Left renal pelvis (tissue), 4 donors: ENCODE measurements at places on chromosomes 7 and 10. TPM values are rescaled to one million over a fixed set of nuclear protein-coding genes. Genes with fewer than 3 reads are reported as not detected.

DNA sequence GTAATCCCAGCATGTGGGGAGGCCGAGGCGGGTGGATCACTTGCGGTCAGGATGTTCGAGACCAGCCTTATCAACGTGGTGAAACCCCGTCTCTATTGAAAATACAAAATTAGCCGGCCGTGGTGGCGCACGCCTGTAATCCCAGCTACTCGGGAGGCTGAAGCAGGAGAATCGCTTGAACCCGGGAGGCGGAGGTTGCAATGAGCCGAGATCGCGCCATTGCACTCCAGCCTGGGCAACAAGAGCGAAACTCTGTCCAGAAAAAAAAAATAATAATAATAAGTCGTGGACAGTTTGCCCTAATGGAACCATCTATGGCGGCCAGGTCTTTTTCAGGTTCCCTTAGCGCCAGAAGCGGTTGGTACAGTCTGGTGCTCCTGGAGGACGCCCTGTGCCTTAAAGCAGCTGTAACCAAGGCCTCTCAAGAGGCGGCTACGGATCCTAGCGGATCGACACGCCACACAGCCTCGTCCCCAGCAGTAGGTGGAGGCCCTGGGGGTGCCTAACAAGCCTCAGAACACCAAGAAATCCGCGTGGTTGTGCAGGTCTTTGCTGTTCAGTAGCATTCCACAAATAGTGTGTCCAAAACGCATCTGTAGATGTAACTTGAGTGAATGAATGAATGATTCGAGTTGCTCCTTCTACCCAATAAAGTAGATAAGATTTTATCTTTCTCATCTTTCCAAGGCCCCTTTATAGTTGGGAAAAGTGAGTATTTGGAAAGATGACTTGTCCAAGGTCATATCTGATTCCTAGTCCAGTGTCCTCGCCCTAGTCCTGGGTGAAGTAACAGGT, 982 bp downstream of the PGAM1 start:
- no peak for DNase-seq

Gene GIMAP7
- polyA plus RNA-seq = 11.4 TPM

DNA sequence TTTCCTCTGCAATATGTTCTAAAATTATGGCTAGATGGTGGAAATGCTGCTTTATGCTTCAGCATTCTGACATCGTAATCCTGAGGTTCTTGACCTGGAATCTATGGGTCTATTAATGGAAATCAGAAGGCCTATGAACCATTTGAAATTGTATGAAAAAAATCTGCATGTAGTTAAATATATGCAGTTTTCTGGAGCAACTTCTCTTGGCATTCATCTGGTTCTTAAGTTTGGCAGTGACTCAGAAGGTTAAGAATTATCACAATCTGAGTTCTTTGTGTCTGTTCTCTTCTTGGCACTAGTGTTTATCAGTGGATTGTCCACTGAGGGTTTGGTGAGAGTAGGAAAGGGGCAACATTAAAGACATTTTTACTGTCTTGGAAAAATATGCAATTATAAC, 71.1 kb upstream of the FZD1 start:
- DNase-seq = no peak

Gene CYP3A5
- polyA plus RNA-seq = 1.7 TPM

GRCh38 chr10:78964952-78965633, 103.7 kb upstream of the ZMIZ1 start:
- DNase-seq = no peak

Gene IDI2
- not detected for polyA plus RNA-seq

Gene SMO
- 117 TPM for polyA plus RNA-seq

DNA sequence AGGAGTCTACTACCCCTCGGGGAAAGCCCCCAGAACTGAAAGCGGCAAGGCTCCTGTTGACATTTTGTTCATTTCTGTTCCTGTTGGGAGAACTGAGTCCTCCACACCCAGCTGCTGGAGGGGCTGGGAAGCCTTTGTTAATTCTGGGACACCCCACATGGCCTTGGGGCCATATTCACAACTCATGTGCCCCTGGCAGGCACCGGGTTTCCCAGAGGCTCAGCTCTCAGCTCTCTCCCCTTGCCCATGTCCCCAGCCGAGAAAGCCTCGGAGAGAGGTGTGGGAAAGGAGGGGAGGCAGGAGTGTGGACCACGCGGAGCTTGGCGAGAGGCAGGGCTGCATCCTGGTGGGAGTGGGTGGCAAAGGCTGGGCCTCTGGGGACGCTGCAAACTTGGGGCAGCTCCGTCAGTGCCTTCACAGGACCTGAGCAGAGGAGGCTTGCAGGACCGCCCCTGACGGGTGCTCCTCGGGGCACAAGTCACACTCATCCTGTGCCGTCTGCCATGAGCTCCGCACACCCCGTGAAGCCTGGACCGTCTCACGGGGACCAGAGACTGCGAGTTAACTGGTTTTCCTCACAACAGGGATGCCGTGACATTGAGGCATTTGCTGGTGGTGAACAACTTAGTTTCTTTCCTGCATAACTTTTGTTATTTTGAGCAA, 140.9 kb downstream of the DNAJB6 start:
- no peak for DNase-seq

GRCh38 chr7:129789652-129790051, 163.1 kb downstream of the UBE2H start:
- no peak for DNase-seq

DNA sequence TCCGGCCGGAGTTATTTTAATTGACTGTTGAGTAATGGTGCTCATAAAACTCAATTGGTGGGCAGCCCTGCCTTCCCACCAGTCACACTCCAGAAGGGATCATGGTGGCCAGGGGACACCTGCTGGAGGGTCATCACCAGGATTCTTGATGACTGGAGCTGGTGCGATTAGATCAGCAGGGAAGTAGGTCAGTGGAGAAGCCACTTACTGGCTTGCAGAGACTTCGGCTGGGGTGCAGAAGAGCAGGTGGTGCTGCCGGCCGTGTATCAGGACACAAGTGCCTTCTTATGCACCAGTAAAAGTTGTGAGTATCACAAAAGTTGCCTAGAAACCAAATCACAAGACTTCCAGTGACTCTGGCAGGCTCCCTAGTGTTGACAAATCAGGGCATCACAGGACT, 82.6 kb upstream of the CHCHD3 start:
- no peak for DNase-seq

GRCh38 chr7:86833360-86833759, 189.7 kb downstream of the GRM3 start:
- DNase-seq = no peak

GRCh38 chr10:78351809-78352208, 318.1 kb downstream of the RPS24 start:
- no peak for DNase-seq

Gene DDC
- 70.4 TPM for polyA plus RNA-seq

- no peak for DNase-seq
Observed at GRCh38 chr7:28104041-28104541, 76.5 kb downstream of the JAZF1 start.

DNA sequence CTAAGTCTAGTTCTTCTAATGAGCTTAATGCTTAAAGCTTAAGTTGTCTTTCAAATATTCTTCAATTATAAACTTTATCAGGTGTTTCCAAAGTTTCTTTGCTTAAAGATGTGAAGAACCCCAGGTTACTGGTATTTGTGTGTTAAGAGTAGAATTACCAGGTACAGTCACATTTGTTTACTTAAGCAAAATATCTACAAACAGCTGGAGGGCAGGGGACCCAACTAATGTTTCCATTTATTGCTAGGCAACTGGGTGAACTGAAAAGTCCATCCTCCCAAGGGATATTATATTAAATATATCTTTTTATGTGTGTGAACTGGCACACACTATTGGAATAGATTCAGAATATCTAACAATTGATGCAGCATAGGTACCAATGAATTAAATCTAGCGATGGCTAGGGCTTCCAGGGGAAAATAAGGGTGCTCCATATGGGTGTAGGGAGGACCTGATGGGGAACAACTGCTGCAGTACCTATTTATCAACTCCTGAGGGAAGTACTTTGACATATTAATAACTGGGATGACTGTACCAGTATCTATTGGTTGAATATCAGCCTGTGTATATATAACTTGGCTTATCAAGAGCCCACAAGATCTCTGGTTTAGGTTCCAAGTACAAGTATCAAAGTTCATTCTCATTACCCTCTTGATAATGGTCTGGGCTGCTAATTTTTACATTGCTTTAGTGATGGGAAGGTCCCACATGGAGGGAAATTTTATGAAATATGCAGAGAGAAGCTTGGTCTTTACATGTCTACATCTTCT, 10.3 kb upstream of the AGR3 start:
- no peak for DNase-seq

GRCh38 chr7:3636131-3636860, 335.2 kb downstream of the SDK1 start:
- DNase-seq = no peak

Gene SPDYE1
- 0.60 TPM for polyA plus RNA-seq

GRCh38 chr10:5416981-5417380, 4.6 kb downstream of the NET1 start:
- no peak for DNase-seq
